ENCODE measurements at places on chromosomes 13 and 19. TPM values are rescaled to one million over a fixed set of nuclear protein-coding genes. Genes with fewer than 3 reads are reported as not detected.
A peak's percentile ranks its signal among the peaks of the same experiment; 100 is the strongest.

The TMEM38A gene
- polyA plus RNA-seq: 126 TPM

The EPSTI1 gene
- 3.0 TPM for polyA plus RNA-seq

The PPM1N gene
- polyA plus RNA-seq: 0.69 TPM

The RGS9BP gene
- 0.27 TPM for polyA plus RNA-seq

The WDR62 gene
- polyA plus RNA-seq: 2.5 TPM

The SLITRK1 gene
- polyA plus RNA-seq: 0.75 TPM

The RPS28 gene
- polyA plus RNA-seq: 489 TPM

The CACNG6 gene
- polyA plus RNA-seq: 25.8 TPM

The AKAP11 gene
- 18.5 TPM for polyA plus RNA-seq

The SIGLEC11 gene
- polyA plus RNA-seq: 0.95 TPM

The TMEM91 gene
- 3.9 TPM for polyA plus RNA-seq

The PSG11 gene
- polyA plus RNA-seq: 1.2 TPM

The PSG3 gene
- 0.44 TPM for polyA plus RNA-seq

The ZNF841 gene
- 13.5 TPM for polyA plus RNA-seq

DNA sequence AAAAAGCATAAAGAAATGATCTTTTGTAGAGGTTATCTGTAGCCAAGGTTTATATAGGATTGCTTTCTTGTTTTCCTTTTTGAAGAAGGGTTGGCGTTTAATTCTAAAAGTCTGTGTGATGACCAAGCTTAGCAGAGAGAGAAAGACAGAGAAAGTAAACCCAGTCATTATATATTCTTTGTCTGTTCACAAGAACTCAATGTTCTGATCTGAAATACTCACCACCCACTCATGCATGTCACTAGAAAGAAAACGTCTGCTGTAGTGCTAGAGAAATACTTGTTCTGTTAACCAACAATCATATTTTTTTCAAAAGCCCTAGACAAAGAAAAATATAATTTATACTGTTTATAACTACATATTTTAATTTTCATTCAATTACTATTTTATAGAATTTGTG lies 173.7 kb upstream of the SLITRK5 start:
- no peak for DNase-seq

DNA sequence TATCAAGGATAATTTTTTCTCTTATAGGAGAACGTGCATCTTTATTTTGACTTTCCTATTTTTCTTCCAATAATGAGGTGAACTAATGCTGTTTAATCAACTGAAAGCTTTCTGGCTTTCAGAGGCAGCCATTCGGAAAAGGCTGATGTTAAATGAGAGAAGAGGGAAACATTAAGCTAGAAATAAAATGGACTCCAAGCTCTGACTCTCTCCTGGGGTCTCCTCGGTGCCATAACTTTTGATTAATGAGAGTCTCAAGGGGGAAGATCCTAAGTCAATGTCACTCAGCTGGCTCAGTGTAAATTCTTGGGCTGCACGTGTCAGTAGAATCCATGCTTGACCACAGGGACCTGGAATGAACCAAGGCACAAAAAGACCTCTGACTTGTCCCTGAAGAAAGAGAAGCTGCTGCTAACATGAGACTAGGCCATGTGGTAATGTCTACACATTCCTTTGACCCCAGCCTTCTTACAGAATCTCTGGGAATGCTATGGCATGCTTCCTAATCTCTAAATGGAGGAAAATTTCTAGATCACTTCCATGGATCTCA lies 152.2 kb upstream of the RFC3 start:
- no peak for DNase-seq

DNA sequence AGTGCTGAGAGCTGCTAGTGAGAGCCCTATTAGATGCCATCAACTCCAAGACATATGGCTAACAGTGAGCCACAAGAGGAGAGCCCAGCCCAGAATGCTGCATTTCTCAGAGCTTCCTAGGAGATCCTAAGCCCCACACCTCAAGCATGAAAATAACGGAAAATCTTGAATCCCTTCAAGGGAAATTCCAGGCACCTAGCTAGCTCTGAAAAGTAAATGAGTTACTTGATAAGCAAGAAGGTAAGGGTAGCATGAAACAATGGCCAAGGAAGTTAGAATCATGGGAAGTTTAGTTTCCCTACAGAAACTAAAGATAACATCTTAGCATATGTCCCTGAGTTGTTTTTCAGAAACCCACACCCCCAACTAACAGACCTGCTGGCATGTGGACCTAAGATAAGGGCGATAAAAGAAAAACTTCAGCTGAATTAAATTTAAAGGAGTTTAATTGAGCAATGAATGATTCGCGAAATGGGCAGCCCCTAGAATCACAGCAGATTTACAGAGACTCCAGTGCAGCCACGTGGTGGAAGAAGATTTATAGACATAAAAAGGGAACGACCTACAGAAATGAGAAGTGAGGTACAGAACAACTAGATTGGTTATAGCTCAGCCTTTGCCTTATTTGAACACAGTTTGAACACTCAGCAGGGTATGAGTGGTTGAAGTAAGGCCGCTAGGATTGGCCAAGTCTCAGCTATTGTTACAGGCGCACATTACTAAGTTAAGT lies 301.3 kb upstream of the DACH1 start:
- DNase-seq: no peak

GRCh38 chr19:17370026-17370587 lies 7.0 kb downstream of the PLVAP start:
- DNase-seq: no peak

- DNase-seq: no peak
These were observed 782 bp downstream of the EPN1 start for GRCh38 chr19:55675661-55676354.

GRCh38 chr13:88303157-88303556 lies 632.0 kb downstream of the SLITRK5 start:
- DNase-seq: no peak

DNA sequence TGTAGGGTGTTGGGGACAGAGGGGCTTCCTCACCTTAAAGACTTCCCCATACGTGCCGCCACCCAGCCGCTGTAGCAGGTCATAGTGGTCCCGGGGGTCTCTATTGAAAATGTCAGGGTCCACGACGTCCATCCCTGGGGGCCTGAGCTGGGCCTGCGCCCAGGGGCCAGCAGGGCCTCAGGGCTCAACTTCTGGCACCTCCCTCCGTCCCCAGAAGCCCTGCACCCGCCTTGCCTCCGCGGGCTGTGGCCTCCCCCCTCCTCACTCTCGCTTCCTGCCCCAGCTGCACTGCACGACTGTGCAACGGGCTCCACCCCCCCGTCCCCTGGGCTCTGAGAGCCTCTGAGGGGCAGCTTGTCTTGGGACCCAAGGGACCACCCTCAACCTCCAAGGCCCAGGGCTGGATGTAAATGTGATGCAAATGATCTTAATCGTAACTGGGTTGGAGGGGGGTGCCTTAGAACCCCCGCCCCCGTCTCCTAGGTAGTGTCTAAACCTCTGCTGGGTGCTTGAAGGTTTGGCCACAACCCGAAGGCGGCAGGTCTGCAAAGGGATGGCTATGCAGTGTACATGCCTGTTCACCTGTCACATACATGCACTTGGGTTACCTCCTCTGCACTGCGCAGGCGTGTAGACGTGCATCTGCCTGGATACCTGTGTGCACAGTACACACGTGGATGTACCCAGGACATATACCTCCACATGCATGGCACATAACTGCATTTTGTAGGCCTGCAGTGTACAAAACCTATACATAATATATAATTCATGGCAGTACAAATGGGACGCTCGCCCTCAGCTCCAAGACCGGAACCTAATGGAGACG lies at the start of gene MAP4K1:
MAP4K1 (minus strand) TSS at position 190 of the 826 bp plus-strand sequence; CDS start at position 132, 58 bp downstream.
- peak; percentile 40 for DNase-seq

- DNase-seq: no peak
These were observed 9.4 kb downstream of the SAMD4B start for GRCh38 chr19:39351537-39352064.

DNA sequence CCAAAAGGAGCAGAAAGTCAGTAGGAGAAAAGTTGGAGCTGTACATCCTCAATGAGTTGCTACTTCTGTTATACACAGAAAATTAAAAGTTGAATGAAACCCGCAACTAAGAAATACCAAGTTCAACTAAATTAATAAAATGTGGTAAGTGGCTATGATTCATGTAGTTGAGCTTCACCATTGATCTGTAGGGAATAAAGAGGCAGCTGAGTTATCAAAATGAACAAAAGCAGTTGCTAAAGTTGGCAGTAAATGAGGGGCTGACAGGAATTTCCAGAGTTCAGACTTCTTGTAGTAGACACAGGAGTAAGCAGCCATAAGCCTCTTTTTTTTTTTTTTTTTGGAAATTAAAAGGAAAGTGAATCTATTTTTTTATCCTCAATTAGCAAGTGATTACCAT lies 234.6 kb downstream of the POSTN start:
- DNase-seq: no peak

DNA sequence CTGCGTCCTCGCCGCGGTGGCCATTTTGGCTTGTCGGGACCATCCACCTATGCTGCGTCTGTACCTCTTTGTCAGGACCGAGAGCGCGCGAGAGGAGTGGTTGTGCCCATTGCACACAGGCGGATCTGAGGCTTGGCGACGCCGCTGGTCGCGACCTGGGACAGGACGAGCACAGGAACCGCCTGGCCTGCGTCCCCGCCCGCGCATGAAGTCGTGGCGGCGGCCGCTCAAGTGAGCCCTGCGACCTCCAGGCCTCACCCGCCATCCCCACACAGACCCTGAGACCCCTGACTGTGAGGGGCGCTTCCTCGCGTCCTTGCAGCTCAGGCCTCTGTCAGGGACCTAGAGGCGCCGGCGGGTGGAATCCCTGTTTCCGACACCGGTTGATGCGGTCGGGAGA lies 16.8 kb downstream of the ZNF586 start:
- DNase-seq: no peak

GRCh38 chr19:5798244-5798643 lies 6.6 kb upstream of the NRTN start:
- DNase-seq: no peak

GRCh38 chr13:58960888-58961287 lies 1202.8 kb downstream of the DIAPH3 start:
- DNase-seq: peak; percentile 2

DNA sequence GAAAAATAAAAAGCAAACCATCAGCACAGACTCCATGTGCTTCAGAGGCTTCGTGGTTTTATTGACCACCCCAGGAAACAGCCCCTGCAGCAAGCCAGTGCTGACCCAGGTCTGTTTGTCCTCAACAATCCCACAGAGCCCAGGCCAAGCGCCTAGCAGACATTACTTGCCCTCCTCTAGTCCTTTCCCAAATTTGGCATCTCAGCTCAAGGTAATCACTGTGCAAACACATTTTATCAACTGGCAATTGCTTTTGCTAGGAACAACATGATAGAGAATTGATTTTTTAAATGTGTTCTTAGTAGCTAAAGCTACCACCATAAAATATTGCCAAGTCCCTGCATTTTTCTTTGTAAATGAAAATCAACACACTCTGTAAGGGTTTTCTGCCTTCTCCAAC lies 121.8 kb downstream of the STOML3 start:
- no peak for DNase-seq

DNA sequence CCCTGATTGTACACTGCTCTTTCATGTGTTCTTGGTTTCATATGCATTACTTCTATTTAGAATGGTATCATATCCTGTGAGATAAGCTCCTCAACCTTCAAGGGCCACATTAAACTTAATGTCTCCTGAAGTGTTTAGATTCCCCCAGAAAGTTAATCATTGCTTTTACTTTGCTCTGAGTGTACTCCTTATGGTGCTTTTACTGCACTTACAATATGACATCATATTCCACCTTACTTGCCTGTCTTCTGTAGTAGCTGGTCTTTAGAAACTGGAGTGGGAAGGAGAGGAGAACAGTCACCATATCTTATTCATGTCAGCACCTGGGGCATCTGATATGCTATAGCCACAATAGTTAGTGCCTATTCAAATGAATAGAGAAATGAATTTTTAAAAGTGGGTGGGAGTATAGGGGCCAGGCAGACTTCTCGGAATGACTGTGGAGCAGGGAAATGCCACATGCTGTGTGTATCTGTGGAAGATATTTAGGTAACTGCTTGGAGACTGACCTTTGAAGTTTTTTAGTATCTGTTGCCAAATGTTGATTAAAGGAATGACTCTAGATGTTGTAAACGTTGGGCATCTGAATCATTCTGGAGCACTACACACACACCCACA lies 40.2 kb downstream of the SLAIN1 start:
- DNase-seq: no peak

- no peak for DNase-seq
These were observed 545 bp downstream of the NACC1 start for GRCh38 chr19:13118424-13119193.

GRCh38 chr19:456547-457110 lies 4.2 kb downstream of the SHC2 start:
- DNase-seq: no peak

- DNase-seq: peak; percentile 73
These were observed 13.7 kb downstream of the KLHL26 start for GRCh38 chr19:18650468-18651041.

DNA sequence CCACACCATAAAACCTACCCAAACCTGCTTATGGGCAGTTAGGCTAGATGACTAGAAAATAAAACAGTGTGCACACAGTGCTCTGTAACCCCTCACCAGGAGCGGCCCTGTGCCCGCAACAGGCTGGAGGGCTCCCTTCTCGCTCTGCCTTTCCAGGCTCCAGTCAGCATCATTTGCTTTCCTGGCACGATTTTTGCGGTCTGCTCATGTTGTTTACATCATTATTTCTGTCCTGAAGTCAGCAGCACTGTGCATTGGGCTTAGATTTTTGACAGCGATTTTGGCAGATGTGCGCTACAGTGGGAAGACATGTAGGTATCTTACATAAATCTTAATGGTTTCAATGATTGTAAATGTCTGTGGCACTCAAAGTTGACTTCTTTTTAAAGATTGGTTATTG lies 344.0 kb downstream of the MTUS2 start:
- DNase-seq: no peak

DNA sequence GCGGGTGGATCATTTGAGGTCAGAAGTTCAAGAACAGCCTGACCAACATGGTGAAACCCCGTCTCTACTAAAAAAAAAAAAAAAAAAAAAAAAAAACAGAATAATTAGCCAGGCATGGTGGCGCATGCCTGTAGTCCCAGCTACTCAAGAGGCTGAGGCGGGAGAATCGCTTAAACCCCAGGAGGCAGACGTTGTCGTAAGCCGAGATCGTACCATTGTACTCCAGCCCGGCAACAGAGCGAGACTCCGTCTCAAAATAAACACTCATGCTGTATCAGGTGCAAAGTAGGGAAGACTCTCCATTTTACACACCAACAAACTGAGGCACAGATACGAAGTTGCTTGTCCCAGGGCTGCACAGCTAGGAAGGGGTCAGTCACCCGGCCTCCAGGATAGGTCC lies 15.6 kb downstream of the TLE6 start:
- DNase-seq: no peak

GRCh38 chr13:33092073-33092987 lies 76.1 kb downstream of the KL start:
- no peak for DNase-seq

- peak; percentile 81 for DNase-seq
These were observed 13.8 kb downstream of the ATP11A start for GRCh38 chr13:112703449-112704284.

DNA sequence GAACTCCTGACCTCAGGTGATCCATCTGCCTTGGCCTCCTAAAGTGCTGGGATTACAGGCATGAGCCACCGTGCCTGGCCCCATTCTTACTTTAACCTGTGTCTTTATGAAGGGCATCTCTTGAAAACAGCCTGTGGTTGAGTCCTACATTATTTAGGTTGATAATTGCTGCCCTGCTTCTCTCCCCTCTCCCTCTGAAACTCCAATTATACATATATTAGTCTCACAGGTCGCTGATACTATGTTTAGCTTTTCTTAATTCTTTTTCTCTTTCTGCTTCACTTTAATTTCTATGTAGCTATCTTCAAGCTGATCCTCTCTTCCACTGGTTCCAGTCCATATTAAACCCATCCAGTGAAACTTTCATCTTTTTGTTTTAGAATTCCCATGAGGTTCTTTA lies 75.1 kb downstream of the SLC6A16 start:
- no peak for DNase-seq
